Urinary bladder (tissue), 4 donors: ENCODE measurements at places on chromosomes 3 and 15. TPM values are rescaled to one million over a fixed set of nuclear protein-coding genes. Genes with fewer than 3 reads are reported as not detected.

GRCh38 chr3:189270248-189270832 is 98.6 kb downstream of the TPRG1 start:
- DNase-seq = no peak

- no peak for DNase-seq
Measured at GRCh38 chr3:164095949-164096348, 982.3 kb downstream of the SI start.

DNA sequence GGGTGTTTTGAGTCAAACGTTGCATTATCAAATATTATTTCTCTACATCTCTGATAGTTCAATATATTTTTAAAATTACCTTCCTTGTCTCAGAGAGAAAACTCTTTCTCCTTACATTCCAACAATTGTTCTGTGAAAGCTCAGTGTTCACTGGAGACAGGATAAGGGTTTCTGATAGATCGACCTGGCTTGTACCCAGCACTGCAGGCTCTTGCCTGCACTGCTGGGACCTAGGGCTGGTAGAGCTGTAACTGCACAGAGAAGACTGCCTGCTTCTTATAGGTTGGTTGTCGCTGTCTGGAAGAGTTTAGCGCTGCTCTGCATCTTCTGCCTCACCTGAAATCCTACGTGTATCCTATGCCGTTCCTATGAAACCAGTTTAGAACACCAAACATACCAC is 249.9 kb upstream of the LRTM1 start:
- DNase-seq = no peak

- DNase-seq = no peak
Measured at GRCh38 chr15:99177679-99178078, 71.7 kb downstream of the TTC23 start.

GRCh38 chr15:68802373-68802772 is 18.3 kb downstream of the ANP32A start:
- DNase-seq = no peak

DNA sequence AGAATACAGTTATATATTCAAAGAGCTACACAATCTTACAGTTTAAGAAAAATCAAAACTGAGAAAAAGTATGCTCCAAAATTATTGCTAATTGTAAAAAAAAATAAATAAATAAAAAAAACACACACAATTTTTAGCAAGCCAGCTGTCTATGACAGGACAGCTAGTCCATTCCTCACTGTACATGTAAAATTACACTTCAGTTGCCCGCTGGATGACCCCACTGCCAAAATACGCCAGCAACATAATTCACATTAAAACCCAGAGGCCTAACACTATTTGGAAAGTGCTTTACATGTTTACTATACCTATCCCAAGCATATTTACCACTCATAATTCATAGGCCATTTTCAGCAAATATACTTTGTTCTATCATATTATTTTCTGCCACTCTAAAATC is 5.8 kb downstream of the MYO9A start:
- no peak for DNase-seq

The MAP1A gene
- total RNA-seq = 14.3 TPM

The PATL2 gene
- 1.7 TPM for total RNA-seq

The KNG1 gene
- total RNA-seq = not detected

The RASGRP1 gene
- 0.74 TPM for total RNA-seq
